Stimulated activated CD4-positive, alpha-beta T cell treated with anti-CD3 and anti-CD28 coated beads, Interleukin-12 subunit alpha, Interleukin-12 subunit beta, amount 100 ng/mL, for 4 hours (primary cell): ENCODE measurements at places on chromosomes 4 and X.

DNA sequence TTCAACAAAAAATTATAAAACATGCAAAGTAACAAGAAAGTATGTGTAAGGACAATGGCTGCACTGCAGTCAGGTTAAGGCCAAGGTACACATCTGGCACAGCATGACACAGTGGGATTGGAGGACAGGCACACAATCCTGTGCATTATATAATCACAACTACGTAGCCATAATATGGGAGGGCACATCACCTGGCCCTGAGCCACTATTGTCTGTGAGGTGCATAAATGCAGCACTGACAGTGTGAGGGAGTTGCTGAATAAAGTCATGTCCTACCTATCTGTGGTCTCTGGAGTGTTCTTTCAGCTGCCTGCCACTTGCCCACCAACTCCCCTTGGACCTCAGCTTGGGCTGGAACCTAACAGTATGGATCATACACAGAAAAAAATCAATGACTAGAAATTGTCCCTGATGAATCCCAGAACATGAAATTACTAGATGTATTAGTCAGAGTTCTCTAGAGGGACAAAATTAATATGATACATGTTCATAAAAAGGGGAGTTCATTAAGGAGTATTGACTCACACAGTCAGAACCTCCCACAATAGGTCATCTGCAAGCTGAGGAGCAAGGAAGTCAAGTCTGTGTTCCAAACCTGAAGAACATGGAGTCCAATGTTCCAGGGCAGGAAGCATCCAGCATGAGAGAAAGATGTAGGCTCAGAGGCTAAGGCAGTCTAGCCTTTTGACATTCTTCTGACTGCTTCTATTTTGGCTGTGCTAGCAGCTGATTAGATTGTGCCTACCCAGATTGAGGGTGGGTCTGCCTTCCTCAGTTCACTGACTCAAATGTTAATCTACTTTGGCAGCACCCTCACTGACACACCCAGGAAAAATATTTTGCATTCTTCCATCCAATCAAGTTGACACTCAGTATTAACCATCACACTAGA lies 46.4 kb upstream of the KCTD8 start:
- no peak for DNase-seq

GRCh38 chr4:153577053-153577452 lies 107.0 kb upstream of the TLR2 start:
- no peak for DNase-seq

GRCh38 chr4:26310264-26310663 lies 10.6 kb upstream of the RBPJ start:
- no peak for DNase-seq

DNA sequence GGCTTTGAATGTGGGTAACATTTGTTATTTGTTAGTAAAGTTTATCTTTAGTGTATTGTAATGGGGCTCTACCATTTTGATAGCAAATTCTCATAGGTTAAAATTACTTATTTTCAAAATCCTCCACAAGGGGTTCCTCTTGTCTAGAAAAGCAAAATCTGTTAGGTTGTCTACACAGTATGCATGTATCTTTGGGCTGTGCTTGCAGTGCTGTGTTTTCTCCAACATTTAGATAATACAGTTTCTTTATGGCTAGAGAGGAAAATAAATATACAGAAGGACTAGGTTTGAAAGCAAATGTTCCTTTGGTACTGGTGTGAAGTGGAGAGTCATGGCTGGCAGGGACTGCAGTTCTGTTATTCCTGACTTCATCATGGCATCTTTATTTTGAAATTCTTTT lies 40.3 kb downstream of the POLR2B start:
- DNase-seq: no peak

GRCh38 chr4:78225236-78225635 lies 168.1 kb downstream of the FRAS1 start:
- no peak for DNase-seq

DNA sequence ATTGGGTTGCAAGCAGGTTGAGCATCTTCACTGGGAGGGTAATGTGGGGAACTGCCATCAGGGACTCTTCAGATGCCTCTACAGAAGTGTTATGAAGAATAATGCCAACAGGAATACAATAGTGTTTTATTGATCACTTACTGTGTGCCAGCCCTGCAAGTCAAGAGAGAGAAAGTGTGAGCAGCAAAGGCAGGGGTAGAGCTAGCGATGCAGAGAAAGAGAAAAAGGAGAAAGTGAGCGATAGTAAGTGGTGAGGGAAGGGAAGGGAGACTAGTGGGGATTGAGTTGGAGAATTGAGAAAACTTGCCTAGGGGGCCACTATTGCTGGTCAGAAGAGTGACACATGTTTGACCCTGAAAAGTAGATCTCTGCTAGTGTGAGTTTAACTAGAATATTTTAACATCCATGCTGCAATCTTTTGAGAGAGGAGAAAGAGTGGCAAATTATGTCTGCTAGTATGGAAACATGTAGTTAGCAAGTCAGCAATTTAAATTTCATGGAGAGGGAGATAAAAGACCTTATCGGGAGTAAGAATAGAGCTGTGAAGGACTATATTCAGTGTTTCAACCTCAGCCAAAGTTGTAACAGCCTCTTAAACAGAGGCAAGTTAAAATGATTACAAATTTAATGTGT lies 12.2 kb downstream of the AFF1 start:
- no peak for DNase-seq

DNA sequence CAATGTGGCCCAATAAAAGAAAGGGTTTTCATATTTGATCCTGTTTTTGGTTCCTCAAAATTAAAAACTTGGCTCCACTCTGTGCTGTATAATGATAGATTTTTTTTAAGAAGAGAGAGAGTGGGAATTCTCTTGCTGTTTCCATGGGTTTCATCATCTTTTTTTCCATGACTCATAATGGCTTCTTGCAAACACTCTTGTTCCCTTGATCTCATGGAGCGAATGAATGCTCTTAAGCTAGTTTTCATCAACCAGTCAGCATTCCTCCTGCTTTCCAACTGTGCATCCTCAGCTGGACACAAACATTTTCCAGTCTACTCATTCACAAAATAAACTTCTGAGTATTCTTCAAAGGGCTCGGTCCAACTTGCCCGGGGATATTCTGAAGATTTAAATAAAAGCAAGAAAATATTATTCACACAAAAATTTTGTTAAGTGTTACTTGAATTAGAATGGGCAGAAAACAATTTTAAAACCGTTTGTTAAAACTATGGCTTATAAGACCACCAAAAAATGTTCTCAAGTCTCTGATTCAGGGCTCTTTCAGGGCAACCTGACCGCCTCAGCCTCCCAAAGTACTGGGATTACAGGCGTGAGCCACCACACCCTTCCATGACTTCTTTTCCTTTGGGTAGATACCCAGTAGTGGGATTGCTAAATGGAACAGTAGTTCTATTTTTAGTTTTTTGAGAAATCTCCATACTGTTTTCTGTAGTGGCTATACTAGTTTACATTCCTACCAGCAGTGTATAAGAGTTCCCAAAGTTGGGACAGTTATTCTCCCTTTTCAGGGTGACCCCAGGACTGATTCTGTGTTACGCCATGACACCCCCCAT lies 64.7 kb downstream of the TMEM156 start:
- DNase-seq: no peak

GRCh38 chr4:181656748-181657147 lies 586.5 kb upstream of the TENM3 start:
- DNase-seq: no peak

DNA sequence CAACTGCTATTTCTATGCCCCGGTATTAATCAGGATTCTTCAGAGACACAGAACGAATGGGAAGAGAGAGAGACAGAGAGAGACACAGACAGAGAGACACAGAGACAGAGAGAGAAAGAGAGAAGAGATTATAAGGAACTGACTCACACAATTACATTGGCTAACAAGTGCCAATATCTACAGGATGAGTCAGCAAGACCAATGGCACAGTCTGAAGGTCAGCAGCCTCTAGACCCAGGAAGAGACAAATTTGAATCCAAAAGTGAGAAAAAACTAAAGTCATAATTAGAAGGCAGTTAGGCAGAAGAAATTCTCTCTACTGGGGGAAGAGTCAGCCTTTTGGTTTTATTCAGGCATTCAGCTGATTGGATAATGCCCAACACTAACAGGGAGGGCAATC lies 187.3 kb downstream of the MAB21L2 start:
- no peak for DNase-seq

GRCh38 chrX:155891446-155892210 lies 10.5 kb downstream of the VAMP7 start:
- DNase-seq: no peak
